Esophagus squamous epithelium (tissue), 5 donors: ENCODE measurements at places on chromosomes 5 and 9.

- no peak for DNase-seq
Observed at GRCh38 chr5:102743900-102744299, 11.2 kb upstream of the PAM start.

DNA sequence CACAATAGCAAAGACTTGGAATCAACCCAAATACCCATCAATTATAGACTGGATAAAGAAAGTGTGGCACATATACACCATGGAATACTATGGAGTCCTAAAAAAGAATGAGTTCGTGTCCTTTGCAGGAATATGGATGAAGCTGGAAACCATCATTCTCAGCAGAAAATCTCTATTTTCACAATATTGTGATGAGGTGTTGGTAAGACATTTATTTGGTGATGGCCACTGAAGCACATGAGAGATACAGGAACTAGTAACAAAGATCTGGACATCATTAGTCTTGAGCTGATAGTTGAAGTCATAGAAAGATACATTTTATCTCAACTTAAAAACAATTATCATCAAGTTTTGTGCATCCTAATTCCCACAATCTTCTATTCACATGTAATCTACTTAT, 70.6 kb downstream of the RAB3C start:
- no peak for DNase-seq

DNA sequence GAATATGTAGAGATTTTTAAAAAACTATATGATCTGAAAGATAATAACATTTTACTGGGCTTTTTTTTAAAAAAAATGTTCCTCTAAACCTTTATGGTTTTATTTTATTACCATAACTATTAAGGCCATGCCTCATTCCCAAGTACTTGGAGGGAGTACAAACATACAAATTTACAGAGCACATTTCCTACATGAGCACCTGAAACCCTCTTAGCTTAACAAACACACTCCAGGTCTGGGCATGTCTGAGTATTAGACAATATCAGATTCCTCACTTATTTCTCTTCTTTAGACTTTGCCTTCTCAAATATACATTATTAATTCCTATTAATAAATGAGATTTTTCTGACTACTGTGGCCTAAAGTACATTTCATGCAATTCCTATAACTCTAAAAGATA, 319.2 kb downstream of the SLCO4C1 start:
- no peak for DNase-seq

GRCh38 chr5:167966979-167967378, 324.5 kb upstream of the WWC1 start:
- no peak for DNase-seq

DNA sequence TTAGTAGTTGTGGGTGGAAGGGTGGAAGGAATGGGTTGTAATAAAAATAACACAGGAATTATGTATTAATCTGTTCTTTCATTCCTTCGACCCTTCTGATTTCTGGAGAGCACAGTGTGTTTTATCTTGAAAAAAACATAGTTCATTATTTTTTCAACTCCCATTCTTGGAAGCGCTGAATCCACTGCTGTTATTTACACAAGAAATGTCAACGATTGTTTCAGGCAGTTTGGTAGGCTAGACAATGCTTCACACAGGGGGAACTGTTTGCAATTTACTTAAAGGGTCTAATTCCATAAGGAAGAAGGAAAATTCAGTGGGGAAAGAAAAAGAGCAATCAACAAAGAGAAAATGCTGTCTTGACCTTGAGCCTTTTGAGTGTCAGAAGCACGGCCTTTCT, 142.9 kb downstream of the TLE1 start:
- DNase-seq, result no peak

DNA sequence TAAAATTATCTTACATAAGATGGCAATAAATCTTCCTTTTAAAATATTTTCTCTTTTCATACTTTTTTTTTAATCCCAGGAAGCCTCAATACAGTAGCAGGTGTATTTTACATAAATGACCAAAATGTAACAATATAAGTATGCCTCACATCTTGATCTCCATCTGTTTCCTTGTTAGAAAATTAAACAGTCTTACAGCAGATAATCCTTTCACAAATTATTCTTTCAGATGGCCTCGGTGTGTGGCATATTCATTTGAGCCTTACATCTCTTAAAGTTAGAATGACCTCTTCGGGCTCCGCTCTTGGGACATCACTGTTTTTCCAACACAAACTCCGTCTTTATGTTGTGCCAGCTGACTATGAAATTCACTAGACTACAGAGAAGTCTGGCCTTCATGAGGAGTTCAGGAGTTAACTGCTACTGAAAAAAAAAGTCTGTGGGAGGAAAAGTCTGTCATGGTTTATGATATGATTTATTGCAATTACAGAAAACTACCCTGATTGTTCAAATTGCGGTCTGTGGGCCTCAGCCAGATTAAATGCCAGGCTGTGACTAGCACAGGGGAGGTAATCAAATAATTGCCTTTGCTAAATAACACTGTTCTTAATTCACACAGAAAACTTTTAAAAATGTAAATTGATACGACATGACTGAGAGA, 292.9 kb upstream of the PUM3 start:
- no peak for DNase-seq
